Kasumi-1 (cell line): ENCODE measurements at places on chromosomes 11 and 22.

DNA sequence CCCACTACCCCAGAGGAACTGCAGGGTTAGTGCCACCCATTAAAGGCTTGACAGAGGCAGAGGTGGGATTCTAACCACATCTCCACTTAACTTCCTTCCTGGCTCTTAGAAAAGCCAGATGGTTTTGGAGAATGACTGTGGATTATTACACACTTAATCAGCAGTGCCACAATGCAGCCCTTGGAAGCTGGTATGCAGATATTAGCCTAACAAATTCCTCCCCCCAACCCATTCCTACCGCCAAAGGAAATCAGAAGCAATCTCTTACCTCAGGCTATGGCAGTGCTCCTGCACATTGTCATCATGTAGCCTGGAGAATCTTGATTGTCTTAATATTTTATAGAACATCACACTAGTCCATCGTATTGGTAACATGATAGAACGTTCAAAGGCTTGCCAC is 23.2 kb upstream of the NRGN start:
- peak; percentile 65 for DNase-seq

DNA sequence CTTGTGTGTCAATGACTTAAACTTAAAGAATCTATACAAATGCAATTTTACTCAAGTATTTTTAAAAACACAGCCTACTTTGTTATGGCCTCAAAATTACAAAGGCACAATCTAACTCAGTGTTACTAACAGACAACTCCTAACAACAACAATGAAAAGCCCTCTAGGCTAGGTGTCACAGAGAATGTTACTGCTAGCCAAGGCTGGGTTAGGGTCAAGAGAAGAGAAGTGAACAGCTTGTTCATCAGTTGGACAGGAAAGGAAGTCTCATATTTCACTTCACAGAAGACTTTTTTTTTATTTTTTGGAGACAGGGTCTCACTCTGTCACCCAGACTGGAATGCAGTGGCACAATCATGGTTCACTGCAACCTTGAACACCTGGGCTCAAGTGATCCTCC is 26.0 kb downstream of the CLDN25 start:
- peak; percentile 2 for DNase-seq

GRCh38 chr11:126969865-126970479 is 30.6 kb downstream of the KIRREL3 start:
- DNase-seq: no peak

- no peak for DNase-seq
Observed at GRCh38 chr22:44207981-44208317, 27.2 kb downstream of the PARVG start.

GRCh38 chr22:49268924-49269323 is 558.7 kb downstream of the BRD1 start:
- DNase-seq: no peak

- DNase-seq: no peak
Observed at GRCh38 chr22:40451210-40451609, 80.8 kb downstream of the SGSM3 start.

DNA sequence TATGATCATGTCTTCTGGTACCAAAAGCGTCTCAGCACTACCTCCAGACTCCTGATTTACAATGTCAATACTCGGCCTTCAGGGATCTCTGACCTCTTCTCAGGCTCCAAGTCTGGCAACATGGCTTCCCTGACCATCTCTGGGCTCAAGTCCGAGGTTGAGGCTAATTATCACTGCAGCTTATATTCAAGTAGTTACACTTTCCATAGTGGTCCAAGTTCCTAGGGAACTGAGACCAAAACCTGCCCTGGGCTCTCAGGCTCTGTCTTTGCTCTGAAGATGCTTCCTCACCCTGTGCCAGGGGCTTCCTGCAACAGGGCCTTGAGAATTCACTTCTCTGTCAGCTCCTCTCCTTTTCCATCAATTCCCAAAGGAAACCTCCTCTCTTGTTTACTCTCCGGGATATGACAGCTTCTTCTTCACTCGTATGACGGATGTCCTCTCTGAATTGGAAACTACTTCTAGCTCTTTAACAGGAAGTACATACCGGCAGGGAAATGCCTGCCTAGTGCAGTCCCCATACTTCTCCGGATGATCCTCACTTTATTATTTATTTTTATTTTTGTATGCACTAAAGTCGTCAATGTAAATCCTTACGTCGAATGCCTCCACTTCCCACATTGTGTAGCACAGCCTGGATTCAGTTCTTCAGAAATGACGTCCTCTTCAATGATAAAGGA is 29.6 kb upstream of the PRAME start:
- DNase-seq: no peak

- no peak for DNase-seq
Observed at GRCh38 chr11:2448661-2449547, 4.1 kb downstream of the KCNQ1 start.

DNA sequence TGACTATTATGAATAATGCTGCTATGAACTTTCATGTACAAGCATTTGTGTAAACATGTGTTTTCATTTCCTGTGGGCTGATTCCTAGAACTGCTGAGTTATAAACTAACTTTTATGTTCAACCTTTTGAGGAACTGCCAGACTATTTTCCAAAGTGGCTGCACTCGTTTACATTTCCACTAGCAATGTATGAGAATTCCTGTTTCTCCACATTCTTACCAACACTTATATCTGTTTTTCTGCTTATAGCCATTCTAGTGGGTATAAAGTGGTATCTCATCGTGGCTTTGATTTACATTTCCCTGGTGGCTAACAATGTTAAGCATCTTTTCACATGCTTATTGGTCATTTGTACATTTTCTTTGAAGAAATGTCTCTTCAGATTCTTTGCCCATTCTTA is 35.2 kb upstream of the SCUBE2 start:
- DNase-seq: no peak

GRCh38 chr11:7759010-7759409 is 37.7 kb downstream of the OR5P2 start:
- DNase-seq: no peak

DNA sequence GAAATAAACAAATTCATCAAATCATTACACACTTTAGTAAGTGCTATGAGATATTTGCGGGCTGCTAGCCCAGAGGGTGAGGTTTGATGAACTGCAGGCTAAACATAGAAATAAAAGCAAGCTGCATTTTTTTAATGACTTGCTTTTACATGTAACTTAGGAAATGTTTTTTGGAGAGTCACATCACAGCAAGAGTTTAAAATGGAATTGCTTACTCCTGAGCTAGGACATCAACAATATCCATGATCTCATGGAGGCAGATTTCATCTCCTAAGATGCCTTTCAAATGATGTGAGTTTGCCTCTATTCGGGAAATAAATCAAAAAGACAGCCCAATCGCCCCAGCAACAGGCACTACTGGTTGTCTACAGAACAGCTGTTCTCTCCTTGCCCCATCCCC is 73.4 kb upstream of the CD44 start:
- DNase-seq: no peak

- DNase-seq: peak; percentile 95
Observed at GRCh38 chr22:28443526-28443876, 236.1 kb downstream of the TTC28 start.

- no peak for DNase-seq
Observed at GRCh38 chr11:133127741-133128140, 404.6 kb downstream of the OPCML start.
